Thymus (tissue), 14 donors: ENCODE measurements at places on chromosomes 12 and 14. TPM values are rescaled to one million over a fixed set of nuclear protein-coding genes. Genes with fewer than 3 reads are reported as not detected.

GRCh38 chr12:87809916-87810315 is 219.3 kb downstream of the C12orf50 start:
- no peaks in the 10 kb centered on the region for H3K27me3 ChIP-seq
- H3K27ac ChIP-seq = no peak overlapping the region

The KCNC2 gene
- total RNA-seq = 0.05 TPM

DNA sequence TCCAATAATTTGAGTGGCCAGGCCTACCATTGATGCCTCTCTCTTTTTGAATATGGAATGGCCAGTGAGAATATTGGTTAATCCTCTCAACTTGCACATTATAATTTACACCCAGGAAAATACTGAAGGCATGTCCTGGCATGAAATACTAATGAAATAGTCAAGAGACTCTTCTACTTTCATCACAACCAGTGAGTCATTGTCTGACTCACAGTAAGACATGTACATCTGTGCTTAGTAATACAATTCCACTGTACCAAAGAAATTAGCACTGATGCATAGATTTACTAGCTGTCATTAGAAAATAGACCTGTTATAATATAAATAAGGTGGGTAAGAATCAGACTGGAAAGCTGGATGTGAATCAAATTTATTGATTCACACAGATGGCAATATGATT is 31.6 kb downstream of the KCNC2 start:
- H3K27me3 ChIP-seq = no peaks in the 10 kb centered on the region
- no peaks in the 10 kb centered on the region for H3K4me1 ChIP-seq
- H3K4me3 ChIP-seq = no peak overlapping the region

The BIN2 gene
- 63.3 TPM for total RNA-seq

The KCNH5 gene
- total RNA-seq = 0.38 TPM

The ANO2 gene
- 0.57 TPM for total RNA-seq

GRCh38 chr12:110745542-110746284 is 3.0 kb upstream of the PPP1CC start:
- no peaks in the 10 kb centered on the region for H3K36me3 ChIP-seq
- peaks cover 9% of the 10 kb centered on the region for H3K4me1 ChIP-seq
- H3K27ac ChIP-seq = no peak overlapping the region
- no peak overlapping the region for H3K4me3 ChIP-seq
- no peaks in the 10 kb centered on the region for H3K27me3 ChIP-seq
- DNase-seq = no peak

- no peak overlapping the region for H3K27ac ChIP-seq
- H3K4me1 ChIP-seq = no peaks in the 10 kb centered on the region
- H3K36me3 ChIP-seq = no peaks in the 10 kb centered on the region
- H3K27me3 ChIP-seq = no peaks in the 10 kb centered on the region
- no peak for DNase-seq
- no peak overlapping the region for H3K4me3 ChIP-seq
Observed at GRCh38 chr14:51079489-51079888, 15.4 kb downstream of the TRIM9 start.

The CLEC4C gene
- 1.4 TPM for total RNA-seq

The GALNT16 gene
- total RNA-seq = 0.76 TPM
